Fibroblast of the aortic adventitia (primary cell): ENCODE measurements at places on chromosomes 2 and 18.

DNA sequence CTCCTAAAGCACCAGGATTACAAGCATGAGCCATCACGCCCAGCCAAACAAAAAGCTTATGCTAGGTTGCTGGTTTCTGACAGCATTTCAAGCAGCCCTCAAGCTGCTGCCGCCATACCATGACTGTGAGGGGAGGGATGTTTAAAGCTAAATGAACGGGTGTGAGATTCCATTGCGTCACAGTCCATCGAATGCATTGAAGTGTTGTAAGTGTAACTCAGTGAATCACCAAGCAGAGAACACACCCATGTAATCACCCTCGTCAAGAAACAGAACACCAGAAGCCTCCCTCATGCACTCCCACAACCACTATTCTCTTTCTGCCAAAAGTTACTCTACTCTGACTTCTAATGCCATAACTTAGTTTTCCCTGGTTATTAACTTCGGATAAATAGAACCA, 32.8 kb upstream of the MC5R start:
- no peak for DNase-seq

DNA sequence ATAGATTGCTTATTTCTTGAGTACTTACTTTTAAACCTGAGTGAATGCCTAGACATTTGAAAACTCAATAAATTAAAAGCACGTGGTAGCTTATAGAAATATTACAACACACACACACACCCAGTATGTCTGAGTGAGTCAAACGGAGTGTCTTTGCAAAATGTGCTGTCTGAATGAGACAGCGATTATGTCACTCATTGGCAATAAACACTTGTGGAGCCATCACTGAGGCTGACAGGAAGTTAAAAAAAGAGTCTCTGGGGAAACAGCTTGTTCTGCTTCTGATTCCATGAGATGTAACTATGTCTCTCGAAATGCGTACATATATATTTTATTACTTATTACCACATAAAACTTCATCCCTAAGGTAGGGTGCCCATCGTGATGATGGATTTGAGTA, 22.3 kb upstream of the VPS4B start:
- DNase-seq, result peak; percentile 79

GRCh38 chr2:121080013-121080772, 204.8 kb downstream of the TFCP2L1 start:
- DNase-seq, result peak; percentile 65

GRCh38 chr2:122528061-122528460, 772.6 kb downstream of the TSN start:
- DNase-seq, result no peak
